ENCODE measurements at places on chromosomes 4 and X. TPM values are rescaled to one million over a fixed set of nuclear protein-coding genes. Genes with fewer than 3 reads are reported as not detected.

KLHL5 gene
- 136 TPM for total RNA-seq

WDR44 gene
- total RNA-seq, result 9.2 TPM

RAB41 gene
- not detected for total RNA-seq

GRIA3 gene
- not detected for total RNA-seq

DCHS2 gene
- total RNA-seq, result 0.26 TPM

SMAD1 gene
- total RNA-seq, result 63.7 TPM

PABPC1L2B gene
- total RNA-seq, result not detected
